ENCODE measurements at places on chromosomes 5 and 9. TPM values are rescaled to one million over a fixed set of nuclear protein-coding genes. Genes with fewer than 3 reads are reported as not detected.

Gene FAT2
- total RNA-seq: not detected

GRCh38 chr5:134003817-134004625, 754 bp downstream of the VDAC1 start:
- DNase-seq: peak; percentile 82

Gene SLC1A3
- total RNA-seq: 16.8 TPM

DNA sequence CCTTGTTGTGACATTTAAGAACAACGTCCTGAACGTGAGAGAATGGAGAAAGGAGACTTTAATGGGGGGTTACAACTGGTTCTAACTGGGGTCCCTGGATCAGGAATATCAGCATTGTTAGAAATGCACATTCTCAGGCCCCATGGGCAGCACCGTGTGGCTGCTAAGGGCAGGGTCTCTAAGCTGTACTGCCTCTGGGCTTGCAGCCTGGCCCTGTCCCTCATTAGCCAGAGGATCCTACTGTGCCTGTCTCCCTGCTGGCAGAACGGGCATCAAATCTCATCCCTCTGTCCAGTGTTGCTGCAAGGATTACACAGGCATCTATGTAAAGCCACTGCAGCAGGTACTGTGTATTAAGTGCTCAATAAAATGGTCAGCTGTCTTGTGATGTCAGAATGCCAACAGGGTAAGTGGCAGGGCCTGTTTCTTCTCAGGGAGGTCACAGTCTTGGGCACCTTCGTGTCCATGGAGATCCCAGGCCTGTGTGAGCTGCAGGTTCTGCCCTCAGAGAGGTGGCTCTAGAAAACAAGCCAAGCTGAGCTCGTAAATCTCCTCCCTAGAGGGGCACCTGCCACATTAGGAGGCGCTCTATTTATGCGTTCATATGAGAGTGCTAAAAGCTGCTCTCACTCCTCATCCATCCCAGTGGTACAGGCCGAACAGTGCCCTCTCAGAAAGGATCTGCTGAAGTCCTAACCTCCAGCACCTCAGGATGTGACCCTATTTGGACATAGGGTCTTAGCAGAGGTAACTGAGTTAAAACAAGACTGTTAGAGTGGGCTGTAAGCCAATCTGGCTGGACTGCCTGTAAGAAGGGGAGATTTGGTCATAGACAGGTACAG, 210.5 kb downstream of the GADD45G start:
- no peak for DNase-seq
